ENCODE measurements at places on chromosomes 1 and 21. TPM values are rescaled to one million over a fixed set of nuclear protein-coding genes. Genes with fewer than 3 reads are reported as not detected.

- DNase-seq: no peak
Measured at GRCh38 chr1:208967334-208967733, 616.2 kb upstream of the CAMK1G start.

DNA sequence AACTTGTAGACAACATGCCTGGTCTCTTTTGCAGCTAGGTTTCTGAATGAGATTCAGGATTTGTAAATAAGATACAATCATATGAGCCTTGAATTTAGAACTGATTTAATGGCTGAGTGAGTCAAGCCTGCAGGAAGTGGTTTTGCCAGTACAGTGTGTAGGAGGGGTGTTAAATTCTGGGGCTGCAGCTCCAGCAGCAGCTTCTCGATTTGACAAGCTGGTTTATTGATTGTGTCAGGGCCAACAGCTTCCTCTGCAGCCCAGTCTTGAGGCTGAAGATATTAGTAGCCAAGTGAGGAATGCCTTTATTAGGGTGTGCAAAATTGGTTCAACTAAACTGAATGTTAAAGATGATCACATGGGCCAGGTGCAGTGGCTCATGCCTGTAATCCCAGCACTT is 11.5 kb upstream of the PLA2G5 start:
- no peak for DNase-seq

DNA sequence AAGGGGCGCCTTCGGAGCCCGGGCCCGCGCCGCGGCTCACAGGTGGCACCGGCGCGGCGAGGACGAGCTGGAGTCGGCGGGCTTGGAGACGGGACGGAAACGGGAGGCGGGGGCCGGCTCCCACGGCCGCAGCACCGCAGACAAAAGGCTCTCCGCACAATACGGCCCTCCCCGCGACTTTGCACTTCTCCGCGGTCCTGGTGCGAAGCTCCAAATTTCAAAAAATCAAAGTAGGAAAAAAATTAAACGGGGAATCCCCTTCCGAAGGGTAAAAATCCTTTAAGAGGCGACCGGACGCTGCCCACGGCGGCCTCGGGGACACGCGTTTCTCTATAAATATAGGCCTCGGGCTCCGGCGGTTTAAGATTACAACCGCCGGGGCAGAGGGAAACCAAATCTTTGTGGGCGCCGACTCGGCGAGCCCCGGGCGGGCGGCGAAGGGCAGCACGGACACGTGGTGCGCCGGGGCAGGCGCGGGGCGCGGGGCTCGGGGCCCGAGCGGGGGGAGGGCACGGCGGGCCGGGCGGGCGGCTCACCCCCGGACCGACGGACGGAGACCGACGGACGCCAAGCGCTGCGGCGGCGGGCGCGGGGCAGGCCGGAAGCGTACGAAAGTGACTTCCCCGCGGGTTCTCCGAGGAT is 453 bp downstream of the PABPC4 start:
- peak; percentile 39 for DNase-seq

- DNase-seq: no peak
Measured at GRCh38 chr1:93078638-93078985, 471 bp upstream of the MTF2 start.

DNA sequence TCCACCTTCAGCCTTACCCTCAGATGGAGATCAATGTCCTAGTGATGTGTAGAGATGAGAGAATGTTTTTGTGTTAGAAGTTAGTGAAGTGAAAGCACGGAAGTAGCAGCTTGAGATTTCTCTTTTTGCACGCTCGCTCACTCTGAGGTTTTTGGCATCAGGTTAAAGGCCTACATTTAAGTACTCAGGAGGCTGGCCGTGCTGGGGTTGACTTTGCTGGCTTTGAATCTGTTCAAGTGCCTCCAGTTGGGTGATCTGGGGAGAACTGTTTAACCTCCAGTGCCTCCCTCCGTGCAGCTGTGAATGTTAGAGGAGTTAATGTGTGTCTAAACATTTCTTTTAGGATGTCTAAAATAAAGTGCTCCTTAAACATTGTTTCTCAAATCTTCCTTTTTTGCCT is 13.9 kb downstream of the PHGDH start:
- DNase-seq: no peak

RIPPLY3 gene
- total RNA-seq: not detected

ALDH9A1 gene
- total RNA-seq: 71.7 TPM

- no peak for DNase-seq
Measured at GRCh38 chr1:42442662-42443061, 13.2 kb downstream of the ZMYND12 start.

GRCh38 chr1:99707535-99708142 is 58.8 kb downstream of the FRRS1 start:
- DNase-seq: peak; percentile 63

DNA sequence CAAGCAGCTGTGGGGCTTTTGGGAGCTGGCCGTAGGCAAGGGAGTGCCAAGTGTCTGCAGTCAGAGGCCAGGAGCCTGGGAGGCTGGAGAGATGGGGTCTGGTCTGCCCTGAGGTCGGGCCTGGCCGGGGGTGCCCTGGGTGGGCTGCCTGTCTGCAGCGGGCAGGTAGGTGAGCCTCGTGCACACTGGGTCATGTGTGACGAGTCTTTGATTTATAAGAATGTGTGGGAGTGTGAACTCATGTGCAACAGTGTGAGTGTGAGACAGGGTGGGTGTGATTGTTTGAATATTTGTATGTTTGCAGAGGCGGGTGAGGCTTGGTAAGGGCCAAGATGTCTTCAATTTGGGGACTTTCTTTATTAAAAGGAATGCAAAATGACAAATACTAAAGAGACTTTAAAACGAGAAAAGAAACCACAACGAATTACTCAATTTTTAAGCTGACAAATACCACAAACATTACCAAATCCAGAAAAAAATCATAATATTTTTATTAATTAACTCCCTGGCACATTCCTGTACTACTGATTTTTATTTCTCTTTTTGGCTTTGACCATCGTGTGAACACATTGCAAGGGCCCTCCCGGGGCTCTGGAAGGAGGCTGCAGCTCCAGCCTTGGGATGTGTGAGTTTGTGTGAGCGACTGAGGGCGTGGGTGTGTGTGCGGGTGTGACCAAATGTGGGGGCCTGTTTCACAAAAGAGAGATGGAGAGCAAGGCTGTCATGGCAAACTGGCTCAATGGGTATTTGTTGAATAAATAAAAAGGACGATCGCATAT is 110.3 kb upstream of the WNT4 start:
- DNase-seq: no peak

DNA sequence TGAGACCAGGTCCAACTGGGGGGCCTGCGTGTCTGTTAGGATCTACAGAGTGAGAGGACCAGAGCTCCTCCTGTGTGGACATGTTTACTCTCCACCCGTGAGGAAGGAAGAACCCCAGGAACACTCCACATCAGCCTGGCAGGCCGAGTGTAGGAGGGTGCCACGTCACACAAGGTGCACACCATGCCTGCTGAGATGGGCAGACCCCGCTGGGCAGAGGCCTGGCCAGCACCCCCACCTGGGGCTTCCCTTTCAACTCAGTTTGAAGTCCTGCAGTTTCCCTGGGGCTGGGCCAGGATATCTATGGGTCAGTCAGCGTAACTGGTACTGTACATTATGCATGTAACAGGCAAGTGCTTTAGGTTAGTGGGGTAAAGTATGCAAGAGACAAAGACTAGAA is 30.1 kb upstream of the PCBP3 start:
- DNase-seq: no peak

GRCh38 chr1:75641325-75641724 is 30.4 kb upstream of the SLC44A5 start:
- DNase-seq: no peak

GRCh38 chr1:184425449-184426277 is 38.8 kb downstream of the C1orf21 start:
- no peak for DNase-seq

- no peak for DNase-seq
Measured at GRCh38 chr1:31615414-31615813, 2.1 kb upstream of the HCRTR1 start.

KCNAB2 gene
- 14.7 TPM for total RNA-seq

SHISA4 gene
- 49.0 TPM for total RNA-seq

PTPRC gene
- 24.2 TPM for total RNA-seq

APOBEC4 gene
- not detected for total RNA-seq

NPHS2 gene
- not detected for total RNA-seq

RBM34 gene
- 47.0 TPM for total RNA-seq

DNA sequence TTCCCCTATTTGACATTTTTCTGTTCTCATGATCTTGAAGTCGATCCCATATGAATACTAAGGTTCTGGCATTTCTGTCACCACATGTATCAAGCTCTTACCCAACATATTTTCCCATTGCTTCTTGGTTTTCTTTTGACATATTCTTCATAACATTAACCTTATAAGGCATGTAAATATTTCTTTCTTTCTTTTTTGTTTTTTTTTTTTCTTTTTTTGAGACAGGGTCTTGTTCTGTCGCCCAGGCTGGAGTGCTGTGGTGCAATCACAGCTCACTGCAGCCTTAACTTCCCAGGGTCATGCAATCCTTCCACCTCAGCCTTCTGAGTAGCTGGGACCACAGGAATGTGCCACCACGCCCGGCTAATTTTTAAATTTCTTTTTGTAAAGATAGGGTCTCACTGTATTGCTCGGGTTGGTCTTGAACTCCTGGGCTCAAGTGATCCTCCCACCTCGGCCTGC is 33.1 kb upstream of the ERRFI1 start:
- DNase-seq: no peak

ADGRL2 gene
- 64.4 TPM for total RNA-seq

DNA sequence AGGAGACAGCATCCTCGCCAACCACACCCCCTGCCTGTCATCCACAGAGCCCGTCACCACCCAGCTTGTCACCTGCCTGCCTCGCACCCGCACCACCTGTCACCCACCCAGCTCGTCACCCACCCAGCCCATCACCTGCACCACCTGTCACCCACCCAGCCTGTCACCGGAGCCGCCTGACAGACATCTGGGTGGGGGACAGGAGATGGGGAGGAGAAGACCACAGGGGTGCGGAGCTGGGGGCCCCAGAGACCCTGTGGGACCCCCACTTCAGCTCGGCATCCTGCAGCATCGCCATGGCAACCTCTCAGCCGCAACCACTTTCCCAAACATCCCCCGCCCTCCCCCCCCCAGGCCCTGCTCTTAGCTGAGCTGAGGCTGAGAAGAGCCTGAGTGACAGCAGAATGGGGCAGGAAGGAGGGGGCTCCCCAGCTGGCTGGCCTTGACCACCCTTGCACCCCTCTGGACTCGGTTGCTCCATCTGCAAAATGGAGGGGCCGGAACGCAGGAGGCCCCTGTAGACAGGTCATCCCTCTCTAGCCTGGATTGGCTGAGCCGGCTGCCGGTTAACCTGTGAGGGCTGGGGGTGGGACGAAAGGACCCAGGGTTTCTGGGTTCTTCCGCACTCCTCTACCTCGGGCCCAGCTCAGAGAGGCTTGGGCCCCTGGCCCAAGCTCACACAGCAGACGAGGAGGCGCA is 11.6 kb downstream of the AHDC1 start:
- DNase-seq: peak; percentile 12

DNA sequence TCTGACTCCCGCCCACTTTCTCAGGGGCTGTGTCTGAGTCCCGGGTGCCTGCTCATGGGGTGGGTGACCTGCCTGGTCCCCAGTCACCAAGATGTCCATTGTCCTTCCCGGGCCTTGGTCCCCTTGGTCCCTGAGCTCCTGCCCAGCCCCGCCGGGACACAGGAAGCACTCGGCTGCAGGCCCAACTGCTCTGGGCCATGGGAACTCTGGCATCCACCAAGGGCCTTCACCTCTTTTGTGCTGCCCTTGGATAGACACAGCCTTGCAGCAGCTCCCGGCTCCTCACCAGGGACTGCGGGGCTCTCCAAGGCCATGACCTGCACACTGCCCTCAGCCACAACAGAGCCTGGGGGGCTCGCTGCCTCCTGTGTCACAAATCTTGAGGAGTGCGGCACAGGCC is 22.1 kb upstream of the MX1 start:
- DNase-seq: no peak

DNA sequence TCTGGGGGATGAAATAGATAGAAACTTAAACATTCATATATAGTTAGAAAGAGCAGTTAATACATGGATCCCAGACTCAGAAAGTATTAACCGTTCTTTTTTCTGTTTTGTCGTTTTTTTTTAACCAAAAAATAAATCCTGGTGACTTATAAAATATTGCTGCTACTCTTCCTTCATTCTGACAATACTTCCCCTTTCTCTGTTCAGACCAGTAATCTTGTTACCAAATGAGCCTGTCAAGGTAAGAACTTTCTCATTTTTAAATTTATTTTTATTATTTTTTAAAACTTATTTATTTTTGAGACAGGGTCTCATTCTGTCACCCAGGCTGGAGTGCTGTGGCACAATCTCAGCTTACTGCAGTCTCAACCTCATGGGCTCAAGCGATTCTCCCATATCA is 13.7 kb downstream of the PTPN22 start:
- no peak for DNase-seq

FAAH gene
- 6.3 TPM for total RNA-seq
